ENCODE measurements at places on chromosomes 6 and 20.

DNA sequence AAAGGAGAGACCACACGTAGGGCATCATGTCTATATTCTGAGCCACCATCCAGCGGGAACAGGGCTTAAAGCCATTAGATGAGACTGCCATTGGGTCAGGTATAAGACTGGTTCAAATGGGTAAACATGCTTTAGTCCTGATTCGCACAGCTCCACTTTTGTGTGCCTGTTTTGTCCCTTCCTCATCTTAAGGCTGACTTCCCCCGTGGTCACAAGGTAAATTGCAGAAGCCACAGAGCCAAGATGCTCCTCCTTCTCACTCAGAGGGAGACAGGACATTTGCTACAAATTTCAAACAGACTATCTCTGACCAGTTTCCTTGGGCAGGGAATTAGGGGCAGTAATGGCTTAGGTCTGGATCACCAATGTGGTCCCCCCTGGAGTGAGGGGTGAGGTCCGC is 11.4 kb upstream of the IFNGR1 start:
- no peaks in the 10 kb centered on the region for H3K36me3 ChIP-seq
- no peak overlapping the region for H3K4me3 ChIP-seq
- H3K27ac ChIP-seq: no peak overlapping the region
- DNase-seq: no peak

- H3K27me3 ChIP-seq: no peaks in the 10 kb centered on the region
- no peak overlapping the region for H3K4me3 ChIP-seq
- H3K27ac ChIP-seq: peak overlapping the region; percentile 65
These were observed 89.5 kb downstream of the MAP3K7 start for GRCh38 chr6:90497411-90497810.

DNA sequence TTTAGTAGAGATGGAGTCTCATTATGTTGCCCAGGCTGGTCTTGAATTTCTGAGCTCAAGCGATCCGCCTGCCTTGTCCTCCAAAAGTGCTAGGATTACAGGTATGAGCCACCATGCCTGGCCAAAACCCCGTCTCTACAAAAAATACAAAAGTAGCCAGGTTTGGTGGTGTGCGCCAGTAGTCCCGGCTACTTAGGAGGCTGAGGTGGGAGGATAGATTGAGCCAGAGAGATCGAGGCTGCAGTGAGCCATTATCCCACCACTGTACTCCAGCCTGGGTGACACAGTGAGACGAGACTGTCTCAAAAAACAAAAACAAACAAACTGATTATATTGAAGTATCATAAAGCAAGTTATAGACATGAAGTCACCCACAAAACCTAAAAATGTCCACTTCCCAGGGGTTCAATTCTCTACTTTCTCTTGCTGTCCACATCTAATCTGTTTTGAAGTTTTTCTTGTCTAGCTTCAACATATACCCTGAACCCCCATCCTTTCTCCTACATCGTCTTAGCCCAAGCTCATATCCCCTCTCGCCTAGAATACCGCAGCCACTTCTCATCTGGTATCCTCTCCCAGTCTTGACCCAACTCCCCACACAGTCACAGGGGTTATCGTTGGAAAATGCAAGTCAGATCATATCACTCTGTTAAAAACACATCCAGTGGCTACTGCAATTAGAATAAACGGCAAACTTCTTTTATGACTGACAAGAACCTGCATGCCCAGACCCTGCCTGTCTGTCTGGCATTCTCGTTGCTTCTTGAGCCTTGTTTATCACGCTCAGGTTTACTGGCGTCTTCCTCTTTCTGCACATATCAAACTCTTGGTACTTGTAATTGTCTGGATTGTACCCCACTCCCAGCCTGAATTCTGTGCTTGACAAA is 20.1 kb upstream of the NCOA3 start:
- no peak overlapping the region for H3K27ac ChIP-seq
- H3K27me3 ChIP-seq: no peaks in the 10 kb centered on the region
- DNase-seq: no peak
- no peaks in the 10 kb centered on the region for H3K4me1 ChIP-seq

- H3K27me3 ChIP-seq: no peaks in the 10 kb centered on the region
- no peak overlapping the region for H3K27ac ChIP-seq
- no peak overlapping the region for H3K4me3 ChIP-seq
- no peak for DNase-seq
- no peaks in the 10 kb centered on the region for H3K36me3 ChIP-seq
These were observed 83.0 kb upstream of the FAM184A start for GRCh38 chr6:119161438-119161837.

DNA sequence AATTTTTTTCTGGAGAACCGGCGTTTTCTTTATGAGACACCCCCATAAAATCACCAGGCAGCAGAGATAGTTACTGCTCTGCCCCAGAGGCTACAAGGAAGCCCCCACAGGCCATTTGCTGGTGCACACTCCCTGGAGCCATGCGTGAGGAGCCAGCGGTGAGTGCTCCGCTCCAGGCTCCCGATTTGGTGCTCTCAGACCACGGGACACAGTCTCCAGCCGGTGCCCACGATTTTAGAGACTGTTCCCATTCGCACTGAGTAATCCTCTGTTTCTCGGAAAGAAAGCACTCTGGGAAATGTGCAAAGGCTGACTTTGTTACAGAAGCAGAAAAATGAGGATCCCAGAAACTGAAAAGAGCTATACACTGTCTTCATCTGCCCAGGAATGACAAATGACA is 104.9 kb downstream of the RNASET2 start:
- no peak for DNase-seq
- H3K27ac ChIP-seq: no peak overlapping the region
- H3K36me3 ChIP-seq: peaks cover 13% of the 10 kb centered on the region

DNA sequence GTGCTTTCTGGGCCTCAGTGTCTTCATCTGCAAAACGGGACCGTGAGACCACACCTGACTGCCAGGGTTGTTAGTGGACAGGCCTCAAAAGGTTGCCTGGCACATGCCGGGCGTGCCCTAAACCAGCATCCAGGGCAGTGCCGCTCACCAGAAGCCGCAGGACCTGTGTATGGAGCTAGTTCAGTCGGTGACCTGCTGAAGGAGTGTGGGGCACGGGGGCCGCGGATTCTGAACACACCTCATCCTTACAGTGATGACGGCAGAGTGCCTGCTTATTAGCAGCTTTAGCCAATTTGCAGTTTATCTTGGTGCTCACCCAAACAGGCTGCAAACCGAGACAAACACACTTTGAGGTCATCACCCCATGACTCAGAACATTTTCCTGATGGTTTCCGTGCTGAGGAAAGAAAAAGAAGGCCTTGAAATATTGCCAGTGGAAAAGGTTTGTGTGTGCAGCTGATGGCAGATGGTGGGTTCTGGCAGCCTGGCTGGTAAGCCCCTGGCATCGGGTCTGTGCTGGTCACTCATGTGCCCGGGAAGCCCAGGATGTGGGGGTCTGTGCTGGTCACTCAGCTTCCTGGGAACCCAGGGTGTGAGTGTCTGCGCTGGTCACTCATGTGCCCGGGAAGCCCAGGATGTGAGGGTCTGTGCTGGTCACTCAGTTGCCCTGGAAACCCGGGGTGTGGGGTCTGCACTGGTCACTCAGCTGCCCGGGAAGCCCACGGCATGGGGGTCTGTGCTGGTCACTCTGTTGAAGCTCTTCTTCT is 153.8 kb downstream of the ERMARD start:
- H3K27ac ChIP-seq: no peak overlapping the region
- DNase-seq: no peak
- H3K27me3 ChIP-seq: no peaks in the 10 kb centered on the region
- H3K4me3 ChIP-seq: no peak overlapping the region
- H3K4me1 ChIP-seq: peaks cover 3% of the 10 kb centered on the region
- H3K36me3 ChIP-seq: peaks cover 3% of the 10 kb centered on the region

DNA sequence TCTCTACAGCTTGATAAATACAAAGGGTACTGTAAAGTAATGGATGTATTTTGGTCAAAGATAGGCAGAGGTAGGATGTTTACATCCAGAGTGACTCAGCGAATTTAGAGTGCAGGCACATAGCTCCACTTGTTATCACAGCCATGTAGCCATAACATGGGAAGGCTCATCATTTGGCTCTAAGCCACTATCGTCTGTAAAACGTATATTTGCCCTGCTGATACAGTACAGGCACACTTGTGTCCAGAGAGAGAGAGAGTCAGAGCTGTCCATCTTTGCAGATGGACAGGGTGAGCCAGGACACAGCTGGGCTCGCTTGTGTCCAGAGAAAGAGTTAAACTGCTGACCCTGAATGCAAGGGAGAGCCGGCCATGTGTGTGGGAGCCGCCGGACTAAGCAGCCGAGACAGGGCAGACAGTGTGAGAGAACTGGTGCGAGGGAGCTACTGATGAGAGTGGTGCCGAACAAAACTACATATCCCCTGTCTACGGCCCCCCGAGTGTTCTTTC is 619.0 kb downstream of the DOK5 start:
- H3K27me3 ChIP-seq: peaks cover 8% of the 10 kb centered on the region
- H3K36me3 ChIP-seq: peaks cover 76% of the 10 kb centered on the region

GRCh38 chr6:27161603-27161945 is 85.9 kb upstream of the PRSS16 start:
- peaks cover 29% of the 10 kb centered on the region for H3K4me1 ChIP-seq
- H3K36me3 ChIP-seq: no peaks in the 10 kb centered on the region
- DNase-seq: no peak
- peaks cover 2% of the 10 kb centered on the region for H3K27me3 ChIP-seq
- peak overlapping the region; percentile 69 for H3K27ac ChIP-seq

GRCh38 chr6:106110164-106110826 is 24.2 kb downstream of the PRDM1 start:
- H3K36me3 ChIP-seq: no peaks in the 10 kb centered on the region
- H3K4me1 ChIP-seq: no peaks in the 10 kb centered on the region
- H3K27me3 ChIP-seq: no peaks in the 10 kb centered on the region
- no peak overlapping the region for H3K4me3 ChIP-seq

- H3K27me3 ChIP-seq: no peaks in the 10 kb centered on the region
- peaks cover 3% of the 10 kb centered on the region for H3K36me3 ChIP-seq
- no peak overlapping the region for H3K27ac ChIP-seq
These were observed 205.3 kb downstream of the EYA2 start for GRCh38 chr20:47099825-47100441.

DNA sequence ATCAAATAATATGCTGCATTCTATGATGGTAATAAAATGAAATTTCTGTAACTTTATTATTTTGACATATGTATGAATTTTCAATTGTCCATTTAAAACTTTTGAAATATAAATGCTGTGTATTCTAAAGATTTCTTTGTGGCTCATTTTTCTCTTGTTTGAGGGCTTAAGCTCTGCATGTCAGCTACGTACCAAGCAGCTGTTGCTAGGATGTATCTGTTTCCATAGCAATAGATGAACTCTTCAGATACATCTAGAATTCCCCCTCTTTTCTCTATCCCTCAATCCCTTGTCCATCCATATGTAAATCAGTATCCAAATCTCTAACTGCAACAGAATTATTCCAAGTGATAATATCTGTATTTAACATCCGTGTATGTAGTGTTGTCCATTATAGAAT is 76.5 kb upstream of the OPRM1 start:
- peaks cover 22% of the 10 kb centered on the region for H3K4me1 ChIP-seq
- no peak overlapping the region for H3K27ac ChIP-seq
- H3K4me3 ChIP-seq: no peak overlapping the region
- no peak for DNase-seq
- no peaks in the 10 kb centered on the region for H3K27me3 ChIP-seq

- no peak overlapping the region for H3K4me3 ChIP-seq
- no peak for DNase-seq
- H3K36me3 ChIP-seq: no peaks in the 10 kb centered on the region
- no peaks in the 10 kb centered on the region for H3K27me3 ChIP-seq
- H3K4me1 ChIP-seq: peaks cover 10% of the 10 kb centered on the region
These were observed 1137.7 kb downstream of the EPHA7 start for GRCh38 chr6:92281571-92282076.

DNA sequence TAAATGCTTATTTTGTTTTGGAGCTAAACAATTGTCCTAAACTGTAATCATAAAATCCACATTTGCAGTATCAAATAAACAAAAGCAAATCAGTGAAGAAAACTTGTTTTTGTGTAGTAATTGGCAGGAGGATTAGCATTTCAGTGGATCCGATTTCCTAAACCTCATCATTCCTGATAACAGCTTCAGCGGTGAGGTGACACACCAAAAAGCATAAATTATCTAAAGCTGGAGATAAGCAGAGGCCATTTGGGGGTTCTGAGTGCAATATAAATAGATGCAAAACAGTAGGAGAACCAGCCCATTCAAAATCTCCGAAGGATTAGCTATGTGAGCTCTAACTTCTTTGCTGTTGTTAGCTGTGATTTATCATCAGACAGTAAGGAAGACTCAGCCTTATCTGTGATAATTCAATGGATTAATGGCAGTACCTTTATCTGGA is 235.8 kb downstream of the EPHA7 start:
- peak overlapping the region; percentile 60 for H3K27ac ChIP-seq
- H3K4me3 ChIP-seq: no peak overlapping the region
- no peak for DNase-seq
- no peaks in the 10 kb centered on the region for H3K36me3 ChIP-seq

DNA sequence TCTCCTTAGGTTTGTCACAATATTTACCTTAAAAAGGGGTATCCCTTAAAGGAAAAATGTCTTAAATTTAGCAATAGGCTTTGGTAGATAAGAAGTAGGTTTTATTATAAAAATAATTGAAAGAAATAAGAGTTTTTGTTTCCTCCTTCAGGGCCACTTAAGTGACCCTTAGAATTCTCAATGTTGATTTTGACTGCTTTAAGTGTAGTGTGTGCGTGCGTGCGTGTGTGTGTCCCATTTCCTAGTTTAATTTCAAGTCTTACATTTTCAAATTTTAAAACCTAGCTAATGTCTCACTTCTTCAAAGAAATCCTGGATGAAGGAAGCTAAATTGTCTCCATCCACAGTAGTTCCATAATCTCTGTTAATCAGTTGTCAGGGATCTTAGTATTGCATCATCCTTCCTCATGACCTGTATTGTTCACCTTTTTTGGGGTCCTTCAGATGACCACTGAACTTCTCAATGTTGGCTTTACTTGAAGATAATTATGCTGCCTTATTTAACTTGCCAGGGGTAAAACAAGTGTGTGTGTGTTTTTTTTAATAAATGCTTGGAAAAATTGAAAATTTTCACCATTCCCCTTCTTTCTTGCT is 50.7 kb upstream of the TFB1M start:
- DNase-seq: no peak
- no peak overlapping the region for H3K27ac ChIP-seq
- no peaks in the 10 kb centered on the region for H3K36me3 ChIP-seq
- H3K27me3 ChIP-seq: no peaks in the 10 kb centered on the region
- H3K4me3 ChIP-seq: no peak overlapping the region

GRCh38 chr6:147711476-147711875 is 203.0 kb downstream of the SAMD5 start:
- no peaks in the 10 kb centered on the region for H3K27me3 ChIP-seq
- no peak for DNase-seq
- H3K36me3 ChIP-seq: no peaks in the 10 kb centered on the region
- H3K4me3 ChIP-seq: no peak overlapping the region

DNA sequence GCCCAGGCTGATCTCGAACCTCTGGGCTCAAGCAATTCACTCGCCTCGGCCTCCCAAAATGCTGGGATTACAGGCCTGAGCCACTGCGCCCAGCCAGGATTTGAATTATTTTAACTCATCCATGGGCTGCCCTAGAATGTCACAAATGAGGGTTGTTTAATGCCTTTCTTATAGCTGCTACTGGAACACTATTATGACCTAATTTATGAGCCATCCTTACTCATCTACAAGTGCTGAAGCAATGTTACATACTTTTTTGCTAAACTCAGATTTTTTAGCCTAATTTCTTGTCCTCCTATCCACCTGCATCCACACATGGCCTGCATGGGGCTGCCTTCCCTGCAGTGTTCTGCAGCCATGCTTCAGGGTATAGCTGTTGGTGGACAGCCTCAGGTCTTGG is 59.9 kb downstream of the RTN4IP1 start:
- H3K27ac ChIP-seq: no peak overlapping the region
- peaks cover 11% of the 10 kb centered on the region for H3K36me3 ChIP-seq
- no peak for DNase-seq
- H3K4me3 ChIP-seq: no peak overlapping the region
- H3K27me3 ChIP-seq: no peaks in the 10 kb centered on the region
- peaks cover 9% of the 10 kb centered on the region for H3K4me1 ChIP-seq

- no peak for DNase-seq
- no peaks in the 10 kb centered on the region for H3K36me3 ChIP-seq
- H3K4me1 ChIP-seq: peaks cover 13% of the 10 kb centered on the region
- H3K4me3 ChIP-seq: no peak overlapping the region
These were observed 327.8 kb upstream of the MAN1A1 start for GRCh38 chr6:119677384-119677783.
